ENCODE measurements at places on chromosomes 5 and 9. TPM values are rescaled to one million over a fixed set of nuclear protein-coding genes. Genes with fewer than 3 reads are reported as not detected.

EFNA5 gene
- total RNA-seq, result 20.1 TPM

OMD gene
- 66.4 TPM for total RNA-seq

SNAPC3 gene
- total RNA-seq, result 45.6 TPM

FOXD4L6 gene
- total RNA-seq, result not detected

PCDHB13 gene
- total RNA-seq, result 2.7 TPM

BSPRY gene
- under 0.01 TPM for total RNA-seq

FBXW5 gene
- total RNA-seq, result 113 TPM

EQTN gene
- not detected for total RNA-seq

BASP1 gene
- total RNA-seq, result 203 TPM

PCDHB10 gene
- total RNA-seq, result 2.5 TPM

MSMP gene
- total RNA-seq, result 1.4 TPM

FOXI1 gene
- not detected for total RNA-seq

TNFSF8 gene
- not detected for total RNA-seq

HSPB3 gene
- 0.54 TPM for total RNA-seq

F12 gene
- total RNA-seq, result 0.26 TPM

PHYHD1 gene
- 10.3 TPM for total RNA-seq

HAUS6 gene
- 19.2 TPM for total RNA-seq

KCNV2 gene
- total RNA-seq, result not detected

ABCA2 gene
- total RNA-seq, result 16.3 TPM

ZBED3 gene
- total RNA-seq, result 1.1 TPM

IFNA13 gene
- total RNA-seq, result not detected
